HFFc6 (cell line): ENCODE measurements at places on chromosomes 3 and 15. TPM values are rescaled to one million over a fixed set of nuclear protein-coding genes. Genes with fewer than 3 reads are reported as not detected.

The SLC6A20 gene
- not detected in 3 replicates for total RNA-seq

The SPATA12 gene
- not detected in 3 replicates for total RNA-seq

The HERC2 gene
- 35.6 to 47.4 TPM (median 42.5 TPM) in 3 replicates for total RNA-seq

The ECT2 gene
- total RNA-seq = 27.7 to 57.1 TPM (median 46.1 TPM) in 3 replicates

- no peak for DNase-seq
These were observed 11.7 kb downstream of the RASGRF1 start for GRCh38 chr15:79078763-79079410.

DNA sequence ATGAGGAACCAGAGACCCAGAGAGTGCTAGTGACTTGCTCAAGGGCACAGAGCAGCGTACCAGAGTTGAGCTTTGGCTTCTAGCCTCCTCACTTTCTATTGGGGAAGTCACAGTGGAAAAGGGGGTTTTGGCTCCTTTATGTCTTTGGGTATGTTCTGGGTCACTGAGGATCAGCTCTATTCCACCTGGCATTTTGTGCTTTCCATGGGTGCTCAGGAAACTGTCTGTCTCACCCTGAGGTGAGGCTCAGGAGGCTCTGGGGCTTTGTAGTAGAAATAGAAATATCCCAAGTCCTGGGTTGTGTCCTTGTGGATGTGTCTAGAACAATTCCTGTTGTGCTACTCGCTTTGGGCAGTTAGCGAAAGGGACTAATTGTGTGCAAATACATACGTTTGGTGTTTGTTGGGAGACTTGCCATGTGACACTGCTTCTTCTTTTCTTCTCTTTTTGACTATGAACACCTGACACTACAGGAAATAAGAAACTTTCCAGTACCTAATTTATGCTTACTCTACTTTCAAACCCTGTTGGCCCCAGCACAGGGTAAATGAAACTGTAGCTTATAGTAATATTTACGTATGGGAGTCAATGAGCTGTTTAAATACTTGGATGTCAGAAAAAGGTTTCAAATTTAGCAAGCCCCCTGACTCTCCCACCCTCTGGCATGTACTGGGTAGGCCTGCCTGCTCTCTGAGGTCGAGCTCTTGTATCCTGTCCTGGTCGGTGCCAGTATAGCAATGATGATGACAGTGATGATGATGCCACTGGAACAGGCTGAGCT is 35.6 kb downstream of the SMAD3 start:
- DNase-seq = no peak

- no peak for DNase-seq
These were observed 47.9 kb upstream of the DCLK3 start for GRCh38 chr3:36812240-36812639.

DNA sequence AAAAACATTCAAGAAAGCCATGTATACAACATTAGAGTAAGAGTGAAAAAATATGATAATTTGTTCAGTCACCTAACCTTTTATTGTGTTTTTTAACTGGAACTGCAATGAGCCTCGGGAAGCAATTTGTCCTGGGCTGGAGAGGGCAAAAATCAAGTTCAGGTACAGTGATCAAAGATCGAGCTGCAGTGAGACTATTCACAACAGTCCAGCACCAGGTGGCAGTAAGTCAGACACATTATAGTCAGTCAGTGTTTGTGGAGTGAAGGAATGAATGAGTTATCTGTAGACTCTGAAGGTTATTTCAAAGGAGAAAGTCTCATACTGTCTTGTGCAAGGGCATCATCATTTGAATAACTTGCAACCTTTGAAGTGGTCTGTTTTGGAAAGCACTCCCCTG is 116.6 kb downstream of the CHDH start:
- no peak for DNase-seq

- peak; percentile 58 for DNase-seq
These were observed 12.1 kb upstream of the THSD4 start for GRCh38 chr15:71103102-71103676.

GRCh38 chr3:69692761-69693160 is 46.5 kb upstream of the MITF start:
- DNase-seq = no peak

- DNase-seq = peak; percentile 22
These were observed 366.3 kb downstream of the TIGIT start for GRCh38 chr3:114660124-114660523.

GRCh38 chr3:113249111-113249510 is 37.8 kb downstream of the BOC start:
- peak; percentile 87 for DNase-seq

- DNase-seq = no peak
These were observed 41.2 kb downstream of the RAB6B start for GRCh38 chr3:133854264-133855001.

GRCh38 chr3:71796290-71796689 is 11.3 kb upstream of the PROK2 start:
- no peak for DNase-seq

GRCh38 chr15:59473226-59473625 is 35.2 kb downstream of the FAM81A start:
- no peak for DNase-seq

GRCh38 chr15:79130535-79131130 is 40.1 kb upstream of the RASGRF1 start:
- DNase-seq = no peak

GRCh38 chr3:123559040-123559861 is 25.6 kb downstream of the HACD2 start:
- peak; percentile 41 for DNase-seq

- no peak for DNase-seq
These were observed 10.7 kb downstream of the USP4 start for GRCh38 chr3:49329186-49329585.

DNA sequence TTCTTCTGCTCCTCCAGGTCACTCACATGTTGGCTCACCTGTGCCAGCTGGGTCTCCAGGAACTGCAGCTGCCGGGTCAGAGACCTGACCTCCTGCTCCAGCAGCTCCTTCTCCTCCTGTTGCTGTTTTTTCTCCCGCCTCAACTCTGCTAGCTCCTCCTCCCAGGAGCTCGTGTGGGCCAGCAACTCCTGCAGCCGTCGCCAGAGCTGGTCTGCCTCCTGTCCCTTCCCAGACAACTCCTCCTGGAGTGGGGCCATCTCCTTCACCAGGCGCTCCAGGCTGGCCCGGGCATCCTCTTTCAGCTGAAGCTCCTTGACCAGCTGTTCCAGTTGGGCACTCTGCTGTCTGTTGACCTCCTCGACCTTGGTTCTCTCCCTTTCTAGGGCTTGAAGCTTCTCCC is 24.5 kb downstream of the CXCR6 start:
- no peak for DNase-seq

DNA sequence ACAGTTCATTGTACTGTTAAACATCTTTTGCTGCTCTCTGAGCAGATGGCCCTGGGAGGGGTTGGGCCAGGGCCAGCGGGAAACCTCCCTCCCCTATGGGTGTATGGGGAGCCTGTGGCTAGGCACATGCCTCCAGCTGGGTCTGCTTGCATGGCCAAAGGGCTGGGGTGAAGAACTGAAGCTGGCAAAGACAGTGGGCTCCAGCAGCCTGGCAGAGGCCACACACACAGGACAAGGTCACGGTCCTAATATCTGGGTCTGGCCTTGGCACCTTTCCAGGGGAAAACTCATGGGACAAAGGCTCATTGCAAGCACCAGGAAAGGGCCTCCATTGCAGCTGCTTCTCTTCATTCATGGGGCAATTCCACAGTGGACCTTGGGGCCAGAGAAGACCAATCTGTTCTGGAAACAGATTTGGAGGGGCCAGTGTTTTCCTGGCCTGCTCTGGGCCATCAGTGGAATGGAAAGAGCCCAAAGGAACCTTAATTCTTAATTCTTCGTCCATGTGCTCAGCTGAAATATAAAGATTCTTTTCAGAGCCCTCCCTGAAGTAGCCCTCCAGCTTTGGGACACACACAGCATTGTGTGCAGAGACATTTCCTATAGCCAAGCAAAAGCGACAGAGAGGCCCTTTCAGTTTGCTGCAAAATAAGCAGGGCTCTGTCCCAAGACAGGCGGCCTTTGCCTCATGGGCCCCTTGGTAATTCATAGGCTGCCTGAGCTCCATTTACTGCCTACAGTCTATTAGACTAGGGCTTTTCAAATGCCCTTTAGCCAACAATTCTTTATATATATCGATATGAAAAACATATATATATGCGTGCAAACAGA is 11.3 kb upstream of the LIMD1 start:
- DNase-seq = no peak

DNA sequence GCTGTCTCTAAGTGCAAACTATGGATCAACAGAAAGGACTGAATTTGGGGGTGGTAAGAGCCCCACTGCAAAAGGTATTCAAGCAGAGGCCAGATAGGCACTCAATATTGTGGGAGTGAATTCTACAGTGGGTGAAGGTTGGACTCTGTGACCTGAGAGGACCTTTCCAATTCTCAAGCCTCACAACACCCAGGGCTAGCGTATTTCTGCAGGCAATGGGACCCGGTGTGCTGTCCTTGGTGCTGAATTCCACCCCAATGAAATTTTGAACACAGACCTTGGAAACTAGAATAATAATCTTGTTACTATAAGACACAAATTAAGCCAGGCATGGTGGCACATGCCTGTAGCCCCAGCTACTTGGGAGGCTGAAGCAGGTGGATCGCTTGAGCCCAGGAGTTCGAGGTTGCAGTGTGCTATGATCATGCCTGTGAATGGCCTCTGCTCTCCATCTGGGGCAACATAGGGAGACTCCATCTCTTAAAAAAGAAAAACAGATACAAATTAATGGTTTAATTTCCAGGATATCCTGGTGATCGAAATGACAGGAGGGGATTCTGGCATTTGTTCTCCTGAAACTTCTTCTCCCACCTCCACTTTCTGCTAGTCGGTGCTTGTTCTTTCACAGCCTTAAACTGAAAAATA is 135.4 kb downstream of the RAB11A start:
- peak; percentile 9 for DNase-seq

GRCh38 chr3:133674290-133674919 is 12.7 kb upstream of the TOPBP1 start:
- no peak for DNase-seq

DNA sequence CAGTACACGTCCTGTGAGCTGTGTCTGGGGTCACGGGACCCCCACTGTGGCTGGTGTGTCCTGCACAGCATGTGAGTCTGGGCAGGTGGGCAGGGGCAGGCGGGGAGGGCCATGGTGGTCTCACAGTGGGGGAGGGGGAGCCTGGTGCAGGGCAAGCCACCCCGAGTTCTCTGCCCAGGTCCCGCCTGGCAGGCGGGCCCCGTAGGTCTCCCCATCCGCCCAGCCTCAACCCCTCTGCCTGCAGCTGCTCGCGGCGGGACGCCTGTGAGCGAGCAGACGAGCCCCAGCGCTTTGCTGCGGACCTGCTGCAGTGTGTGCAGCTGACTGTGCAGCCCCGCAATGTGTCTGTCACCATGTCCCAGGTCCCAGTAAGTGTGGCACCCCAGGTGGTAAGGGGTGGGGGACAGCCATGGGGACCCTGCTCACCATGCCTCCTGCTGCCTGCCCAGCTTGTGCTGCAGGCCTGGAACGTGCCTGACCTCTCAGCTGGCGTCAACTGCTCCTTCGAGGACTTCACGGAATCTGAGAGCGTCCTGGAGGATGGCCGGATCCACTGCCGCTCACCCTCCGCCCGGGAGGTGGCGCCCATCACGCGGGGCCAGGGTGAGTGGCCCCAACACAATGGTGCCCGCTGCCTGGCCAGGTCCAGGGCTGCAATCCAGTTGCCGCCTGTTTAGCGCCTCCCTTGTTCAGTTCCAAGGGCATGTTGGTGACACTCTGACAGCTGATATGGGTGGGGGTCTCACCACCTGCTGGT is 21.9 kb downstream of the PLXNA1 start:
- DNase-seq = no peak

DNA sequence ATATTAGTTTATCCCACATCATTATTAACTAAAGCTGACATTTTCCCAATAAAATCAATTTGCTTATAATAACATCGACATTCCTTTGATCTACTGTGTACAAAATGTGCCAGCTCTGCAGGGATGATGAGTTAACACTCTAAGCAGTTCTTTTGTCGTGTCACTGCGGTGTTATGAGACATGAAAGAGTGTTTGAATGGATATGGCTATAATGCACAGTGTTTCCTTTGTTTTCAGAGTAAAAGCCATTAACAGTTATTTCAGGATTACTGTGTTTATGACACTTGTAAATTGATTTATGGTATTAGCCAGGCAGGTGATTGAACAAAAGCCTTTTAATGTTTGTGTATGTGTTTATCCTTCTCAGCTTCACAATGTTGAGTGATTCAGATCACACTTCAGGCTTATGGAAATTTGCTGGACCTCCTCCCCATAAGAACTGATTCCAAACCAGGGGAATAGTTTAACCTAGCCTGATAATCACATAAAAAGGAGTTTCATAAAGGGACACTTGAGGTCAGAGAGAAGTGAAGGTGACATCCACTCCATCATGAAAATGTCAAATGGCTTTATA is 115.7 kb downstream of the CHL1 start:
- no peak for DNase-seq

DNA sequence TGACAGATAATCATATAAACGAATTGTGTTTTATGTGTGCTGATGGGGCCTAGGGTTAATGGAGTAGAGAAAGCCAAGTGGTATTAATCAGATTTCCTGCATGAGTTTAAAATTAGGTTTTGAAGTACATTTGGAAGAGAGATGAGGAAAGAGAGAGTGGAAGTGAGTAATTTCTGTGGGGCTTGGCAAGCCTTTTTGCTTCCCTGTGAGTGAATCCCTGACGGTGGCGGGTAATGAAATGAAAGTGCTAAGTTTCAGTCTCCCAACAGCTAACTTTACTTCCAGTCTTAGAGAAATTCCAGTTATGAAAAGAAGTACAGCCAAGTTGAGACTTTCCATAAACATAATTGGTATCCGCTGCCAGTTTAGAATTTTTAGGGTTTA is 139.4 kb downstream of the BBX start:
- DNase-seq = peak; percentile 47

- DNase-seq = no peak
These were observed 5.6 kb downstream of the CLSTN2 start for GRCh38 chr3:139940622-139941021.

DNA sequence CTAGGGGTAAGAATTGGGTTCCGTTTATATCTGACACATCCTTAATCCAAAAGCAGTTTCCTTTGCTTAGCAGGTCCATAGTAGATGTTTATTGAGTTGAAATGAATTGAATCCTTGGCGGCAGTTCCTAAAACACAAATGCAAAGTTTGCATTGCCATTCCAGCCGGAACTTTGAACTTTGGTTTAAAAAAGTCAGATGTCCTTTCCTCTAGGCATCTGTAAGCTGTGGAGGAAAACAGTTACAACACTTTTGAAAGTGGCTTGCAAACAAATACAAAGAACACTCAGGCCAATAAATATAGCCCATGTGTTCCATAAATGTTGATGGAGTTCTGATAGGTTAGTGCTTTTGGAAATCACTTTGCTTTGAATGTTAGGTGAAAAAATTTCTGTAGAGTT is 374.7 kb upstream of the RARB start:
- no peak for DNase-seq

- DNase-seq = no peak
These were observed 46.1 kb downstream of the KBTBD12 start for GRCh38 chr3:127961124-127961523.

- no peak for DNase-seq
These were observed 57.5 kb downstream of the CORO2B start for GRCh38 chr15:68636256-68636655.
